Nephron progenitor cell (in vitro differentiated cells): ENCODE measurements at places on chromosomes 12 and 14.
A peak's percentile ranks its signal among the peaks of the same experiment; 100 is the strongest.

DNA sequence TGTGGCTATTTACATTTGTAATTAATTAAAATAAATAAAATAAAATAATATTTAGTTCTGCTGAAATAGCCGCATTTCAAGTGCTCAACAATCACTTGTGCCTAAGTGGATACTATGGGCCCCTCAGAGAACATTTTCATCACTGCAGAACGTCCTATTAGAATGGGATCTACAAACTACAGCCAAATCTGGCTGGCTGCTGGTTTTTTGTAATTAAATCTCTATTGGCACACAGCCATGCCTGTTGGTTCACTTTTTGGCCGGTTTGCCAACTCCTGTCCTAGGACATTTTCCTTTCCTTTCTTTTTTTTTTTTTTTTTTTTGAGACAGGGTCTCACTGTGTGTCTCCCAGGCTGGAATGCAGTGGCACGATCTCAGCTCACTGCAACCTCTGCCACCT is 9.8 kb downstream of the CCDC63 start:
- H3K27ac ChIP-seq, result no peak overlapping the region
- peaks cover 22% of the 10 kb centered on the region for H3K27me3 ChIP-seq
- no peaks in the 10 kb centered on the region for H3K36me3 ChIP-seq
- H3K4me3 ChIP-seq, result no peak overlapping the region

- peak; percentile 42 for DNase-seq
- no peaks in the 10 kb centered on the region for H3K27me3 ChIP-seq
- peak overlapping the region; percentile 91 for H3K27ac ChIP-seq
- H3K36me3 ChIP-seq, result no peaks in the 10 kb centered on the region
Measured at GRCh38 chr12:69066492-69067373, 133.8 kb upstream of the CPM start.

DNA sequence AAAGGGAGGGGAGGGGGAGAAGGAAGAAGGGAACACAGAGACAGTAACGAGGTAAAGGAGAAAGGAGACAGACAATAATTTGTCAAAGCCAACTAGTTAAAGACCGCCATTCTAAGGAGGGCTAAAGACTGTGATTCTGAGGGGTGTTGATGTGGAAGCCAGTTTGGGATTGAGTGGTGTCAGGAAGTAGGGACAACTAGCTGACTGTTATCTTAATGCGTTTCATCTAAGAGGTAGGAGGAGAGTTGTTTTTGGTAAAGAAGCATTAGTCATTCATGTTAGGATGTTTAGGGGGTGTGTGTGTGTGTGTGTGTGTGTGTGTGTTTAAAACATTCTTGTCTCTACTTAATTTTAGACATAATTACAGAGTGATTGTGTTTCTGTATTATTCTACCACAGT is 95.0 kb downstream of the INSM2 start:
- peak overlapping the region; percentile 4 for H3K27ac ChIP-seq
- no peaks in the 10 kb centered on the region for H3K4me1 ChIP-seq
- DNase-seq, result no peak
- no peaks in the 10 kb centered on the region for H3K27me3 ChIP-seq
- H3K4me3 ChIP-seq, result no peak overlapping the region

GRCh38 chr12:118979763-118980406 is 1.5 kb upstream of the SRRM4 start:
- H3K27me3 ChIP-seq, result peaks cover 64% of the 10 kb centered on the region
- H3K4me1 ChIP-seq, result peaks cover 16% of the 10 kb centered on the region
- H3K36me3 ChIP-seq, result no peaks in the 10 kb centered on the region
- no peak overlapping the region for H3K27ac ChIP-seq

DNA sequence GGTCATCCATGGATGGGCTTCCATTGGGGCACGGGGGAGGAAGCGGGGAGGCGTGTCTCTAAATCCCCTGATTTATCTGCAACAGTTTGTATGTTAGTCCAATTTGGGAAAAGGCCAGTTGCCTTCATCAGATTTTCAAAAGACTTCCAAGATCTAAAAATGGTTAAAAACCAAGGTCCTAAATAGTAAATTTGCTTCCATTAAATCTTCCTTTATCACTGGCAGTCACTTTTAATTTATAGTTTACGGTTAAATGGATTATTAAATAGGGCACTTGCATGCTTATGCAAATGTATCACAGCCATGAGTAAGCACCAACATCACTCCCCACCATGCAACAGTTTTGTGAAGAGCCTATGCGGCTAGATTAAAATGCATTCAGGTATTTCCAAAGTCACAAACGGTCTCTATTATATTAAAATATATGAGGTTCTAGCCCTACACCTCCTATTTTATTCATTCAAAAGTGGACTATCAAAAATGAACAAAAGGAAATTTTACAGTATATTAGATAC is 108.2 kb upstream of the GPHB5 start:
- H3K27ac ChIP-seq, result no peak overlapping the region
- no peaks in the 10 kb centered on the region for H3K27me3 ChIP-seq
- H3K4me1 ChIP-seq, result peaks cover 16% of the 10 kb centered on the region

GRCh38 chr12:46457958-46458357 is 85.4 kb upstream of the SLC38A2 start:
- H3K36me3 ChIP-seq, result no peaks in the 10 kb centered on the region
- H3K4me3 ChIP-seq, result no peak overlapping the region
- no peak overlapping the region for H3K27ac ChIP-seq
- no peak for DNase-seq
- no peaks in the 10 kb centered on the region for H3K27me3 ChIP-seq

- H3K4me3 ChIP-seq, result no peak overlapping the region
- no peak for DNase-seq
- no peaks in the 10 kb centered on the region for H3K27me3 ChIP-seq
- no peaks in the 10 kb centered on the region for H3K4me1 ChIP-seq
- no peaks in the 10 kb centered on the region for H3K36me3 ChIP-seq
Measured at GRCh38 chr12:99695050-99695449, 47.5 kb downstream of the GARIN6 start.

GRCh38 chr12:90090929-90091651 is 382.5 kb upstream of the ATP2B1 start:
- no peak for DNase-seq
- H3K4me1 ChIP-seq, result peaks cover 26% of the 10 kb centered on the region
- H3K36me3 ChIP-seq, result no peaks in the 10 kb centered on the region
- no peak overlapping the region for H3K4me3 ChIP-seq

GRCh38 chr12:52193991-52194390 is 2.2 kb upstream of the KRT80 start:
- peaks cover 53% of the 10 kb centered on the region for H3K4me1 ChIP-seq
- peak overlapping the region; percentile 87 for H3K27ac ChIP-seq
- H3K36me3 ChIP-seq, result no peaks in the 10 kb centered on the region
- H3K4me3 ChIP-seq, result peak overlapping the region; percentile 38

DNA sequence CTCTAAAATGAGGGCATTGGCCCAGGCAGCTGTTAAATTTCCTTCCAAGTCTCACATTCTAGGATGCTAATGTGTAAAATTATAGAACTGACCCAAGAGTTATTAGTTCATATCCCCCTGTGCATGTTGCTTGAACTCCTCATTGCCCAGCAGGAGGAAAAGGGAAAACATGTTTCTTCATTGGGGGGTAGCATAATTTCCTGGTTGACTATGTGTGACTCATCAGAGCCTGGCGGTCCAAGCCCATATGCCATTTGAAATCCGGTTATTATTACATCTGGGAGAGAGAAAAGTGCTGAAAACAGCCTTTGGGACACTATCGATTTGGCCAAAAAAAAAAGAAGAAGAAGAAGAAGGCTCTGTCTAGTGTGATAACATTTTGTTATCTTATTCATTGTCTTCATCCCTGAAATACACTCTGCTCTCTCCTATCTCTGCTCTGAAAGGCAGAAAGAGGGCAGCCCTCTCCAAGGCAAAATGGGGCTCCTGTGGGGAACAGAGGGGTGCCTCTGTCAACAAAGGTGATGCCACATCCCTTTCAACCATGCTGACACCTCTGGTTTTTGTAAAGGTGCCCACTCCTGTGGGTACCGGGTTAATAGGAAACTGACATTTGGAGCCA is 114.2 kb downstream of the DAD1 start:
- no peaks in the 10 kb centered on the region for H3K36me3 ChIP-seq
- no peak overlapping the region for H3K4me3 ChIP-seq
- H3K27me3 ChIP-seq, result peaks cover 6% of the 10 kb centered on the region
- DNase-seq, result no peak
- H3K27ac ChIP-seq, result no peak overlapping the region
- peaks cover 56% of the 10 kb centered on the region for H3K4me1 ChIP-seq

GRCh38 chr12:113007166-113007565 is 28.8 kb downstream of the OAS2 start:
- no peaks in the 10 kb centered on the region for H3K36me3 ChIP-seq
- no peak overlapping the region for H3K4me3 ChIP-seq
- no peak for DNase-seq
- peaks cover 61% of the 10 kb centered on the region for H3K27me3 ChIP-seq
- H3K4me1 ChIP-seq, result no peaks in the 10 kb centered on the region

GRCh38 chr12:114665411-114666260 is 18.3 kb downstream of the TBX3 start:
- peak overlapping the region; percentile 73 for H3K4me3 ChIP-seq
- DNase-seq, result peak; percentile 60
- H3K4me1 ChIP-seq, result peaks cover 62% of the 10 kb centered on the region
- H3K27ac ChIP-seq, result no peak overlapping the region
- no peaks in the 10 kb centered on the region for H3K36me3 ChIP-seq
- peaks cover 75% of the 10 kb centered on the region for H3K27me3 ChIP-seq

- H3K36me3 ChIP-seq, result no peaks in the 10 kb centered on the region
- no peaks in the 10 kb centered on the region for H3K27me3 ChIP-seq
- peaks cover 14% of the 10 kb centered on the region for H3K4me1 ChIP-seq
- H3K27ac ChIP-seq, result no peak overlapping the region
Measured at GRCh38 chr14:54355698-54356097, 41.1 kb upstream of the CDKN3 start.

DNA sequence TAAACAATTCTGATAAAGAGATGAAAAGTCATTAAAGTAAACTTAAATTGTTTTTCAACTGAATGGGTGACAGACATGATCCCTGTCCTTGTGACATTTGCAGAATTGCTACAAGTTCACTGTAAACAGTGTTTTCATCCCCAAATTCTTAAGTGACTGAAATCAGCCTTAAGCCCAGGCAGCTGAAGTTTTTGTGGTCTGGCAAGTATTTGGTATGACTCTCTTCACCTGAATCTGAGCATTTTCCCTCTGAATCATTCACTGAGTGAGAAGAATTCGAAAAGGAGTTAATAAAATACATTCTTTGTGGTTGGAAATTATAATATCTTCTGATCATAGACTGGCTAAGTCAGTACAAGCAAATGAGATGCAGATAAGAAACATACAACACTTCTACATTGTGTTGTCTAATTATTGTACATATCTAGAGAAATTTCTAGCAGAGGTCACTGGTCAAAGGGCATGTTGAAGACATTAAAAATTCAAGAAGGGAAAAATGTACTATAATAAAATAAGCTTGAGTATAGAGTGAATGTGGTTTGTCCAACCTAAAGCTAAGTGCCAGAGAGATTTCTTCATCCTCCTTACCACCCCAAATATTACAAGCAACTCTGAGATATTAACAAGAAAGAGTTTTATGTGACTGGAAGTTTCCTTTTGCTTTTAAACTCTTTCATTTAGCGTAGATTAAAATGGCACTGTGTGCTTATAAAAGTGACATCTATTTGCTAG is 177.8 kb upstream of the DIO2 start:
- H3K4me3 ChIP-seq, result no peak overlapping the region
- no peak for DNase-seq
- H3K27ac ChIP-seq, result no peak overlapping the region

- no peak overlapping the region for H3K4me3 ChIP-seq
- no peak for DNase-seq
- H3K27ac ChIP-seq, result no peak overlapping the region
- peaks cover 4% of the 10 kb centered on the region for H3K27me3 ChIP-seq
- no peaks in the 10 kb centered on the region for H3K4me1 ChIP-seq
Measured at GRCh38 chr14:52154992-52155650, 86.3 kb upstream of the NID2 start.

GRCh38 chr12:111453071-111453989 is 47.6 kb downstream of the SH2B3 start:
- H3K27me3 ChIP-seq, result no peaks in the 10 kb centered on the region
- peak overlapping the region; percentile 69 for H3K27ac ChIP-seq
- H3K4me1 ChIP-seq, result peaks cover 25% of the 10 kb centered on the region
- peaks cover 54% of the 10 kb centered on the region for H3K36me3 ChIP-seq
- DNase-seq, result no peak

GRCh38 chr12:120041386-120042231 is 52.6 kb downstream of the BICDL1 start:
- no peak overlapping the region for H3K4me3 ChIP-seq
- H3K4me1 ChIP-seq, result peaks cover 57% of the 10 kb centered on the region
- no peaks in the 10 kb centered on the region for H3K27me3 ChIP-seq
- DNase-seq, result no peak
- H3K27ac ChIP-seq, result peak overlapping the region; percentile 13
- no peaks in the 10 kb centered on the region for H3K36me3 ChIP-seq

- DNase-seq, result no peak
- peaks cover 5% of the 10 kb centered on the region for H3K27me3 ChIP-seq
- peaks cover 5% of the 10 kb centered on the region for H3K4me1 ChIP-seq
- H3K36me3 ChIP-seq, result no peaks in the 10 kb centered on the region
Measured at GRCh38 chr12:110750784-110751461, 8.2 kb upstream of the PPP1CC start.

- H3K27ac ChIP-seq, result no peak overlapping the region
- peaks cover 16% of the 10 kb centered on the region for H3K27me3 ChIP-seq
- H3K4me1 ChIP-seq, result peaks cover 23% of the 10 kb centered on the region
- DNase-seq, result no peak
Measured at GRCh38 chr14:104970231-104971068, 7.7 kb downstream of the AHNAK2 start.

DNA sequence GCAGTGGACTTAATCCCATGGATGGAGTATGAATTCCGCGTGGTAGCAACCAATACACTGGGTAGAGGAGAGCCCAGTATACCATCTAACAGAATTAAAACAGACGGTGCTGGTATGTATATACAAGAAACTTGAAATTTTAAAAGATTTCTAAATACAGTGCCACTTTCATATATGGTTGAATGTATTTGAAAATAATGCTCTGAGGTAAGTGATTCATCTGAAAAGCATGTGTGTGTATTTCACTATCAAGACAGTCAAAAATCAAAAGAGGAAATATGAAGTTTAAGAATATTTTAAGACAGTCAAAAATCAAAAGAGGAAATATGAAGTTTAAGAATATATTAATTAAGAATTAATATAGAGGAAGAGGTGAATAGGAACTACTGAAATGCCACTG is 195.0 kb upstream of the PDZRN4 start:
- H3K36me3 ChIP-seq, result no peaks in the 10 kb centered on the region
- H3K4me1 ChIP-seq, result peaks cover 11% of the 10 kb centered on the region
- no peak overlapping the region for H3K27ac ChIP-seq
- no peak for DNase-seq

DNA sequence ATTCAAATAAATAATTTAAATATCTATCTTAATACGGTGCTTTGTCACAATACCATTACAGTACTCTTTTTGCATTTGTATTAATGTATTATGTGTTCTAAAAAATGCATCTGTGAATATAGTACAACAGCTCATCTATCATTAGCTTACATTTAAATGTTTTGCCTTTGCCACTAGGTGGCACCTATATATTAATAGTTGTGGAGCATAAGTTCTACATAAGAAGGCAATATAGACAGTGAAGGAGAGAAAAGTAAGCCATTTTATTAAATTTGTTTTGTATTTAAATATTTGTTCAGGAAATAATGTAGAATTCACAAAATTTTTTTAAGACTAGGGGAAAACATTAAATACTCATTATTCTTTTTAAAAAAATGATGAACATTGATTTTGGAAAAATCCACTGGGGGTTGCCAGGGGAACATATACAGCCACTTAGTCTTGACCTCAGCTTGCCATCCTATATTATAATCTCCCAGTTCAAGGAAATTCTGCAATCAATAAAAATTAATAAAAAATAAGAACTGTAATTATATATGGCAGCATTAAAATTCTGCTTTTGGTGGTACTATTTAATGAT is 9.8 kb downstream of the CCER1 start:
- peaks cover 15% of the 10 kb centered on the region for H3K4me1 ChIP-seq
- no peaks in the 10 kb centered on the region for H3K27me3 ChIP-seq
- no peak overlapping the region for H3K4me3 ChIP-seq
- no peaks in the 10 kb centered on the region for H3K36me3 ChIP-seq
- no peak overlapping the region for H3K27ac ChIP-seq

- peaks cover under 1% of the 10 kb centered on the region for H3K27me3 ChIP-seq
- H3K4me3 ChIP-seq, result no peak overlapping the region
- H3K36me3 ChIP-seq, result no peaks in the 10 kb centered on the region
- H3K4me1 ChIP-seq, result peaks cover 53% of the 10 kb centered on the region
Measured at GRCh38 chr12:53062977-53063707, 13.3 kb downstream of the TNS2 start.
